Stimulated activated CD4-positive, alpha-beta T cell treated with anti-CD3 and anti-CD28 coated beads, Interleukin-1b, Interleukin-23, amount 100 ng/mL, for 1 hour (primary cell): ENCODE measurements at places on chromosomes 4 and X.

DNA sequence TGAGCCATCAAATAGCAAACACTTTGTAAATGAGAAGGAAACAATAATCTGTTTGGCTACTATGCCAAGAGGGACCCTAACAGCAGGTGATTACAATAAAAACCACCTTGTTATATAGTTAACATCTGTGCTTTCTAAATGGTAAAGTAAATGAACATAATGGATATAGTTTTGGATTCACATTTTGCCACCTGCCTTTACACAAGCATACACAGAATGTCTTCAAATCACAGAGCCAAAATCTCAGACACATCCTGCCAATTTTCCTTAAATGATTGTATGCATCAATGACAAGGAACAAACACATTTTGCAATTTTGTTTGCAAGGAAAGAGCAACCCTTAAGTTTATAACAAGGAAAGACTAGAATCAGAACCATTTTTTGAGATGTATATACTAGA, 334.2 kb downstream of the FSTL5 start:
- DNase-seq, result no peak

GRCh38 chr4:108060164-108060563, 70.5 kb downstream of the HADH start:
- DNase-seq, result no peak

DNA sequence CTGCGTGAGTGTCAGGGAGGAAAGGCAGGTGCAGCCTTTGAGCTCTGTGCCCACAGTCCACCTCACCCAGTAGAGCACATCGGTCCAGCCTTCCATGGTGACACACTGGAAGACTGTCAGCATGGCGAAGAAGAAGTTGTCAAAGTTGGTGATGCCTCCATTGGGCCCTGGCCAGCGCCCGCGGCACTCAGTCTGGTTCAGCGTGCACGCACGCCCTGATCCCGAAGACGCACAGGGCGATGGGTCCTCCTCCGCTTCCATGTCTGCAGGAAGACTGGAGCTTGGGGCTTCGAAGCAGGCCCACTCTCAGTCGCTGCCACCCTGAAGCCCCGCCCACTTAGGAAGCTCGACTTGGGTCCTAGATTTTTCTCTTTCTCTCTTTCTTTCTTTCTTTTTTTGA, 5.0 kb downstream of the CACNA1F start:
- no peak for DNase-seq

- DNase-seq, result no peak
Measured at GRCh38 chr4:95728145-95728544, 111.7 kb upstream of the PDHA2 start.

DNA sequence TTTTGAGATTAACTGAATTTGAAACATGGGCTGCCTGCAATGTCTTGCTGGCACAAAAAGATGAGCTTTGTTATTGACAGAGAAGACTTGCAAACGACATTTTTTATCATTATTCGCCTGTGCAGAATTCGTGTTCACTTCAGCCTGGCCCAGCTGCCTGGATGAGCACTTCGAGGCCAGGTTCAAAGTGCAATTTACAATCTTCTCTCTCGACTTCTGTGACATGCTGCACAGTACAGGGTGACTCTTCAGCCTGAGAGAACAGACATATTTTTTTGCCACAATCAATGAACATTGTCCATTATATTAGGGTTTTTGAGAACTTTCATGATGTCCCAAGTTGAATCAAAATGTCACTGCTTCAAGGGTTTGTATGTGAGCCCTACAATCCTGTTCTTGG, 616.5 kb downstream of the SMARCA1 start:
- no peak for DNase-seq

DNA sequence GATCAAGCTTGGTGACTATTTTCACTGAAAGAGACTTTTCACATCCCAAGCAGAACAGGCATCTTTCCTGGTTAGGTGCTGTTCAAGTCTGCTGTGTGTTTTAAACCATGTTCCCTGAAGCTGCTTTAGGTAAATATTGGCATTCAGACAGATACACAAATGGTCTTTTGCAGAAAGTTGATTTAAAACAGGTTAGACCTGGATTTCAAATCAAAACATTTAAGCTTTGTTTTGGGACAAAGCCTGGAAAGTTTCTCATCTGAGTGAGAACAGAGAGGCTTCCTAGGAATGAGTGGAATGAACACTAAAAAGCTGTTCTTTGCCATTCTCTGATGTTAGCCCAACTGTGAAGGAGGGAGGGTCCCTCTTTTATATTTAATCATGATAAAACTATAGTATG, 10.1 kb downstream of the ANXA3 start:
- DNase-seq, result no peak

DNA sequence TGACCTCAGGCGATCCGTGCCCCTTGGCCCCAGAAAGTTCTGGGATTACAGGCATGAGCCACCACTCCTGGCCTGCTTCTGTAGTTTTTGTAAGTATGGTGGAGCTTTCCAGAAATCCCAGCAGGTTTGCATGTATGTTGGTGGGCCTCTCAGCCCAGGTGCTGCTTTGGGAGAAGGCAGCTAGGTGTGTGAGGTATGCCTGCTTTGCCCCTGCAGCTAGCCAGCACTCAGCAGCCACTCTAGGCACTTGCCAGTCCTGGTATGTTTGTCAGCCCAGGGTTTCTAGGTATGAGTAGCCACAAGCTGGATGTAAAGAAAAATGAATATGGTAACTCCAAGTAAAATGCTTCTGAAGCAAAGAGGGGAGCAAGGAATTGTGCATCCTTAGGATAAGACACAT, 8.9 kb downstream of the SNX25 start:
- DNase-seq, result no peak

DNA sequence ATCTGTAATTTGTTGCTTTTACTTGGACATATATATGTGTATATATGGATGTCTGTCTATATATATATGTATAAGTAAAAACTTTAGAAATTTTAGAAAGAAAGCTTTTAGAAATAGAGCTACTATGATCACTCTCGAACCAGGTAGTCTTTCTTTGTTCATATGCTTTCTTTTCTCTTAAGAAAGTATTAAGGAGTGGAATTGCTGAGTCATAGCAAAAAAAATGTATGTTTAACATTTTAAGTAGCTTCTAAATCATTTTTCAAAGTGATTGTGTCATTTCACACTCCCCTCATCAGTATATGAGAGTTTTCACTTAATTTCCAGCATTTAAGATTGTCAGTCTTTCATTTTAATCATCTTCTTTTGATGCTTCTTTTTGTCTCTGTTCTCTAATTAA, 447.9 kb upstream of the TECRL start:
- no peak for DNase-seq

- no peak for DNase-seq
Measured at GRCh38 chr4:184747034-184747830, 13.3 kb upstream of the CENPU start.

GRCh38 chr4:38891051-38891983, 23.7 kb downstream of the FAM114A1 start:
- DNase-seq, result no peak

DNA sequence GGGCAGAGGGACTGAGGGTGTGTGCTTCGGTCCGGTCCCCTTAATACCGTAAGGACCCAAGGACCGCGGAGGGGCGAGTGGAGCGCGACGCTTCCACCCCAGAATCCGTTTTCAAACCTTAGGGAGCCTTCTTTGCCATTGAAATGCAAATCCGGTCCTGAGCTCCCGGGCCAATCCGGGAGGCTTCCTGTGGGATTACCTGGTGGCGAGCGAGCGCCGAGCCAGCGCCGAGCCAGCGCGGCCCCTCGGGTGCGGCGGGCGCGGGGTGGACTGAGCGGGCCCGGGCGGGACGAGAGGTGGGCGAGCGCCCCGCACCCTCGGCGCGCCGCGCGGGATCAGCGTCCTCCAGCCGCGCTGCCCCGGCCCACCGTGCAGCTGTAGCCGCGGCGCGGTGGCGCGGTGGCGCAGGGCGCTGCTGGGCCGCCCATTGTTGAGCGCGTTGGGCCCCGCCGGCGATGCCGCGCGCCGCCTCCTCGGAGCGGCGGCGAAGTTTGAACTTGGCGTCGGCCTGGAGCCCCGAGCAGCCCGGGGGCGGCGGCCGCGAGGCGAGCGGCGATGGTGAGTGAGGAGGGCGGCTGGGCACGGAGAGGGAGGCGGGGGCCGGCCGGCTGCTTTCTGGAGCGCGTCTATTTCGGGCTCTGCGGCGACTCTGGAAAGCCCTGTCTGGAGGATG, 208.7 kb downstream of the SOWAHB start:
- no peak for DNase-seq

- DNase-seq, result no peak
Measured at GRCh38 chr4:56671860-56672259, 9.2 kb downstream of the HOPX start.

GRCh38 chr4:138727731-138728130, 287.9 kb upstream of the NOCT start:
- no peak for DNase-seq

DNA sequence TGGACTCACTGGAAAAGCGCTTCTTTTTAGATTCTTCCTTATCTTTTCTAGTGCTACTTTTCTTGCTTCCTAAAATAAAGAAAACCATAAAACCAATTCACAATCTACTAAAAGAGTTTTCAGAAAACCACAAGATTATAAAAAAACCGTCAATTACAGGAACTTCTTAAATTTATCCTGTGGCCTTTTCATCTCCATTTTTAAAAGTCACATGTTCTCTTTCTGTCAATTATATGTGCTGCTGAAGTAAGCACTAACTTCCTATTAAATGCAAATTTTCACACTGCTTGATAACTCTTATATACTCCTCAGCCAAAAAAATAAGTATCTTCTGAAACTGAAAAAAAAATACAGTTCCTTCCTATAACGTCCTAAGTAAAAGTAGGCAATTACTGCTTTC, 32.8 kb downstream of the CENPC start:
- DNase-seq, result no peak

- no peak for DNase-seq
Measured at GRCh38 chr4:6562931-6563901, 11.8 kb upstream of the MAN2B2 start.

DNA sequence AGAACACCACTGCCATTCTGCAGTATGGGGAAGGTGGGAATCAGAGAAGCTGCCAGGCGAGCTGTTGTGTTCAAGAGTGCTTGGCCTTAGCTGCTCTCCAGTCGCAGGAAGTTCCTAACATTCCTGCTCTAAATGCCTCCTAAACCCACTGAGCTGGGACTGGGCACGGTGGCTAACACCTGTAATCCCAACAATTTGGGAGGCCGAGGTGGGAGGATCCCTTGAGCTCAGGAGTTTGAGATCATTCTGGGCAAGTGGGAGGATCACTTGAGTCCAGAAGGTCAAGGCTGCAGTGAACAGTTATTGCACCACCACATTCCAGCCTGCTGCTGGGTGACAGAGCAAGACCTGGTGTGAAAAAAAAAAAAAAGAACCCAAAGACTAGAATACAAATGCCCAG, 690.3 kb upstream of the FAM241A start:
- no peak for DNase-seq

- no peak for DNase-seq
Measured at GRCh38 chr4:1489639-1489995, 83.4 kb upstream of the NKX1-1 start.

- no peak for DNase-seq
Measured at GRCh38 chrX:97551821-97552220, 668.1 kb downstream of the RPA4 start.

DNA sequence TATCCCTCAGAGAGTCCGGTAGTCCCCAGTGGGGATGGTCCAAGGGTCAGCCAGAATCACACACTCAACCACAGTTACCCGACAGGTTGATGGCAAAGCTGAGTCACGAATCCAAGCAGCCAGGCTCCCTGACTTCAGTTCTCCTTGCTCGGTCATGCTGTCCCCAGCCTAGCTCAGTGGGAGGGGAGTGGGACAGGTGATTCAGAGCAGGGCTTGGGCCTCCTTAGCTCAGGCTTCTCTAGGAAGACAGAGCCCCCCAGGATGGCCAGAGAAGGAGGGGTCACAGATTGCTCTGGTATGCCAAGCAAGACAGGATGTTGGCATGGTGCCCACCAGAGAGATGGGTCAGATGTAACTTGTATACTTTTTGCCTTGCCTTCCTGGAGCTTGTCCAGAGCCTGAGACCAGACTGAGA, 66.5 kb downstream of the EFNB1 start:
- DNase-seq, result no peak

DNA sequence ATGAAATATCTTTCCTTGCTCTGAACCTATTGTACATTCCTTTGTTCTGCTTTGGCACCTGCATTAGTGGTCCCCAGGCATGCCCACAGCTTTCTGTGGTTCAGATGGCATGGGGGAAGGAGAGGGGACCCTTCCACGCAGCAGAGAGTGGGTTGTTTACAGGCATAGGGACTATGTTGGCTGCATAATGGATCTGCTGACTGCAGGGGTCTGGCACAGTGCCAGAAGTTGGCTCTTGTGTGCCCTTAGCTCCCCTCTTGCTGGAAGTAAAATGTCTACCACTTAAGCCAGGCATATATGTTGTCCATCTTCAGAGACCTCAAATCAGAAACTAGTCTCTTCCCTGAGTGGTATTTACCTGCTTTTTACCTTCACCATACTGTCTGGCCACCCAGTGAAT, 651.9 kb upstream of the PCDH7 start:
- DNase-seq, result no peak

- no peak for DNase-seq
Measured at GRCh38 chr4:99572527-99573240, 1.9 kb upstream of the MTTP start.
